ENCODE measurements at places on chromosomes 7 and 10.
A peak's percentile ranks its signal among the peaks of the same experiment; 100 is the strongest.

GRCh38 chr7:155850001-155850436 lies 37.8 kb upstream of the SHH start:
- no peak for DNase-seq

GRCh38 chr7:17709127-17709526 lies 231.2 kb downstream of the SNX13 start:
- DNase-seq = no peak

GRCh38 chr7:140196361-140197217 lies 19.8 kb upstream of the KDM7A start:
- DNase-seq = no peak

GRCh38 chr7:121337398-121337797 lies 8.6 kb downstream of the WNT16 start:
- no peak for DNase-seq

DNA sequence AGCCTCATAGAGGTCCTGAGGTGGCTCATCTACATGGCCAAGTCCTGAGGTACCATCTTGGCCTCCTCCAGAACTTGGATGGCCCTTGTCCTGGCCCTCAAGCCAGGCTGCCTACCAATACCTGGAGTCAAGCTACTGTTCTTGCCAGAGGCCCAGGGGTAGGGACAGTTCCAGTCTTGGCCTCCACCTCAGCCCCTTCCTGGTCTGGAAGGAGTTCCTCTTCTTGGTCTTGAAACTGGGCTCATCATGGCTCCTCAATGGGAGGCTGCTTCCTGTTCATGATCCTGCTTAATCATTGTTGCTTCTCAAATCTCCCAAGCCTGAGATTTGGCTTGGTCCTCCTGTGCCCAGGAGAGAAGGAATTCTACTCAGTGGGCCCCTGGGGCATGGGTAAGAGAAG lies 3.9 kb downstream of the HPS6 start:
- no peak for DNase-seq

- no peak for DNase-seq
Observed at GRCh38 chr7:67105377-67105776, 108.7 kb downstream of the TYW1 start.

- no peak for DNase-seq
Observed at GRCh38 chr7:103984050-103984449, 5.4 kb downstream of the RELN start.

GRCh38 chr7:128915271-128915819 lies 4.8 kb upstream of the KCP start:
- no peak for DNase-seq

GRCh38 chr7:138961159-138961558 lies 20.0 kb downstream of the KIAA1549 start:
- DNase-seq = no peak

DNA sequence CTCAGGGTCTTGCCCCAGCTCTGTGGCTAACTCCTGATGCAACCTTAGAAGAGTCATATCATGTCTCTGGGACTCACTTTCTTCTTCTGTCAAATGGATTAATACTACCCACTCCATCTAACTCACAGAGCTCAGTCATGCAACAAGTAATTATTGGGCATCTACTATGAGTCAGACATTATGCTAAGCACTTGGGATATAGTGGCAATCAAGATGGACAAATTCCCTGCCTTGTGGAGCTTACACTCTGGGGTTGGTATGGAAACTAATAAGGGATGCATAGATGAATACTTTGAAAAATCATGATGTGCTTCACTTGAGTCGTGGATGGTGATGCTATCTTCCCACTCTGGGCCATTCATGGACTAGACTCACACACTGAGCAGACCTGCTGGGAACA lies 88.9 kb downstream of the KCNMA1 start:
- no peak for DNase-seq

- no peak for DNase-seq
Observed at GRCh38 chr10:8615118-8615517, 560.6 kb downstream of the GATA3 start.

- no peak for DNase-seq
Observed at GRCh38 chr7:67711706-67712105, 715.1 kb downstream of the TYW1 start.

DNA sequence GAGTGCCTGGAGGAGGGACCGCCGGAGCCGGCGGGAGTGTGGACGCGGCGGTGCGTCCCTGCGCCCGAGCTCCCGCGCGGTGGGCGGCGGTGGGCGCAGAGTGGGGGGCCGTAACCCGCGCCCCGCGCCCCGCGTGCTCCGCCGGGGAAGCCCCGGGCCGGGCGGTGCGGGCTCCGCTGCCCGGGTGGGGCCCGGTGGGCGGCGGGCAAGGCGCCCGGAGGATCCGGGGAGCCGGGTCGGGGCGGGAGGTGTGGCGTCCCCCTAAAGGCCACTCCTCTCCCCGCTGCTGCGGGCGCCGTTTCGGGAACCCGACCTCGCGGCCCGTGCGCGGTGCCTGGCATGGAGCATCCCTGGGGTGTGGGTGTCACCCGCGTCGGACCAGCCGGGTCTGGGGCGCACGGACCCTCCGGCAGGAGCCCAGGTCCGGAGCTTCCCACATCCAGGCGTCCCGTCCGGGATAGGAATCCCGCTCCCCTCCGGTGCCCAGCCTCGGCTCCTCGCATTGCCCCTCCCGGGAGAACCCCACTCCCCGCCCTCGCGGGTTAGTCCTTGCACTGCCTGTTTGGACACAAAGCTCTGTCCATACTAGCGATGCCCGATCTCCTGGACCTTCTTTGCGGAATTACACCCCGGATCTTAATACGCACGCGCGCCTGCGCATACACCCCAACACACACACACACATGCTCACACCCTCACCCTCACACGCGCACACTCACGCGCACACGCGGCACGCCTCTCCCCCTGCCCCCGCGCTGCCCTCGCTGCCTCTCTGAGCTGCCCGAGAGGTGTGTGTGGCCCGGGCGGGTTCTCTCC lies 723 bp downstream of the MTURN start:
- DNase-seq = peak; percentile 20

DNA sequence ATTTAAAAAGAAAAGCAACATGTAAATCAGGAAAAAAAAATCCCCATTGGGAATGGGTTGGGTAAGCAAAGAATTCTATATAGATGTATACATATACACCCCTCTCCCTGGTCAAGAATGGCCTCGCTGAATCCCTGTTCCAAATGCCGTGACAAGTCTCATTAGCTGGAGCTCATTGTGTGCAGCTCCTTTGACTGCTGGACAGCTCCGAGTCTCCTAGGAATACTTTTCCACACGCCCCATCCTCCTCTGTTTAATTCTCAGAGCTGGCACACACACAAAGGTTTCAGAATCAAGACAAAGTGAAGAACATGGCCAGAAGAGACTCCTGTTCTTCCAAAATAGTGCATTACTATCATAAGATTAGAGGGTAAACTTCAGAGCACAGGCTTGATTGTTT lies 130.9 kb upstream of the MKLN1 start:
- DNase-seq = no peak

DNA sequence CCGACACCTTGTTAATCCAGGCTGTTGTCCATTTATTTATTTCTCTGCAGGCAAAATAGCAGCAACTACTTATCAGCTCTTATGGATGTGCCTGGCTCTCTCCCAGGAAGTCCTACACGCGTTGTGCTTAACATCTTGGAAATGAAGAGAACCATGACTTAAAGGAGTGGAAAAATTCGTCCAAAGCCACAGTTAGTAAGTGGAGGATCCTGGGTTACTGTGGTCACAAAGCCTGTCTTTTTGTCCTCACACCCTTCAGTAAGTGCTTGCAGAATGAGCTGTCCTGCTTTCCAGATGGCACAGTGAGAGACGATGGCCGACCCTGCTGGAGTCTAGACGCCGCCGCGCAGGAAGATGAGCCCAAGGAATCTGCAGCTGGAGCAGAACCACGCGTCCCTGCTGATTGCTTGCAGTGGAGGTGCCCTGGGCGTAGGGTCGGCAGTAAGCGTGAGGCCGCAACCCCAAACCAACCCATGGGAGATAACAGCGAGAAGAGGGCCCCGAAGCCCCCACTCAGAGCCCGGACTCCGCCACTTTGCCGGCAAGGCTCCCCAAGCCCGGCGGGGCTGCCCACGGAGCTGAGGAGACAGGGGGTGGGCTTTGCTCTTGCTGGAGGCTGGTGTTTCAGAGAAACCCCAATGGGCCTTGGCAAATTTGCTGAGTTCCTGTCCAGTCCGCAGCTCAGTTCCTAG lies 178.6 kb downstream of the CXCL12 start:
- no peak for DNase-seq

DNA sequence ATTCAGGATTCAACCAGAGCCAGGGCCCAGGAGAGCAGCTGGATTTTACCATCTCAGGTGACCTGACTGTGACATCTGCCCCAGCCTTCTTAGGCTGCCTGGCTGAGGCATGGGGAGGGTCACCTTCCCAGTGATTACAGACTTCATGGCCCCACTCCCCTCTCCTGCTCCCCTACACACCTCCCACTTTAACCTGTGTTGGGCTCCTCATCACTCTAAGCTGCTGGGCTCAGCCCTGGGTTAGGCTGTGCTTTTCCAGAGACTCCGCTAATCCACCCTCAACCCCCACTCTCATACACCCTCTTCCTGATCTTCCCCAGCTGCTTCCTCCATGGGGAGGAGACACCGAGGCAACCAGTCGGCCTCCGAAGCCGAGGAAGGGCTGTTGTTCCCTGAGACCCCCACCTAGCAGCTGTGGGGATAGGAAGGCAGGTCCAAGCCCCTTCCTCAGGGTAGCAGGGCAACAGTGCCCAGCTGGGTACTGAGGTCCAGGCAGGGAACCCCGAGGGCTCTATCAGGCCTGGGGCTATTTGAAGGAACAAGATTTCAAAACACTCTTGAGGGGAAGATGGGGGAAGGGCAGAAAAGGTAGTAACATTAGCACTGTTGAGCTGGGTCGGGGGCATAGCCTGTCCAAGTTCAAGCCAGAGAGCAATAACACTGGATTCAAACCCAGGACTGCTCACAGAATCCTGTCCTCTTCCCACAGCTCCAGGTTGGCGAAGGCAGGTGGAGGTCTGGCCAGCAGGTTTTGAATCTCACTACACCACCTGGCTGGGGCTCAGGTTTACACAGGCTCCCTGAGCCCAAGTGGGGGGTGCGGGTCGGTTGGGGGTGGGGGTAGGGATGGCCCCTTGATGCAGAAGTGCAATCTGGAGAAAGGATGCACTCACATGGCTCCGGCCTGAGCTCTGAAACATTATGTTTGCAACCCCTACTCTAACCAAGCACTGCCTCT lies 1.8 kb downstream of the IMPDH1 start:
- DNase-seq = no peak

- DNase-seq = no peak
Observed at GRCh38 chr7:12670743-12671520, 16.5 kb upstream of the ARL4A start.

GRCh38 chr10:118042827-118043242 lies 3.9 kb downstream of the RAB11FIP2 start:
- no peak for DNase-seq

DNA sequence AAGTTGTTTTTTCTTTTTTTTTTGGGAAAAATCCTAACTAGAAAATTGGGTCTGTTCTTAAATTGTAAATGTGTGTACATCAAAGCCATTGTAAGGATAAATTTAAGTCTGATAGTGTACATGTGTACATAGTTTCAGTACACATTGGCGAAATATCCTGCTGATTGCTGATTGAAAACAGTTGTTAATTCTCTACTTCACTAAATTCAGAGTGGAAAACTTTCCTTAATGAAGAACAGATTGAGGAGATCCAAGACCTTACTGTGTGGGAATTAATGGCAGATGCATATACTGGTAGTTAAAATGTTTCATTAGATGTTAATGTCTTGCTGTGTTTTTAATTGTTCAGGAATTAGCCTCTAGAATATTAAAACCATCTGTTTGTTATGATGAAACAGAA lies 506.0 kb downstream of the AUTS2 start:
- no peak for DNase-seq

DNA sequence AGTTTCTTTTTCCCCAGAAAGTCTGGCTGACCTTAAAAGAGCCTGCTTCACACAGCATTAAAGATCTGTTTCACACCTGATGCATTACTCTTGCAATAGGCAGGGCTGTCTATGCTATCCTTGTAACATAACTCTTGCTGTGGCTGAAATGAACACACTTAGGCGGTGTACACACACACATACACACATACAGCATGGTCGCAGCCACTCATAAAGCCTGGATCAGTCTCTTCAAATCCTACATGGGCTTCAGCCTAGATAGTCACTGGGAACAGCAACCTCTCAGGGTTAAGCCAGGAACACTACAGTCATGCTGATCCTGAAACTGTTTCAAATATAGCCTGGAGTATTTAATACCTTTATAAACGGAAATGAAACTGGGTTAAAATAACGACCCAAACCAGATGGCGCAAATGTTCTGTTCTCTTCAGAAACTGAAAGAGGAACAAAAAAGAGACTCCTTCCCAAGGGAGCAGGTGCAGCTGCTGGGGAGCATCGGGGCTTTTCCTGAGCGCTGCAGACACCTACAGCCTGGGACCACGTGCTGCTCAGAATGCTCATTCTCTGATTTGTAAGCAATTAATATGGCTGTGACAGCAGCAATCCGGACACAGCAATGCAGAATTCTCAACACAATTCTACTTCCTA lies 61.0 kb upstream of the SFMBT2 start:
- DNase-seq = no peak

GRCh38 chr7:134602881-134603451 lies 43.7 kb upstream of the BPGM start:
- DNase-seq = no peak

DNA sequence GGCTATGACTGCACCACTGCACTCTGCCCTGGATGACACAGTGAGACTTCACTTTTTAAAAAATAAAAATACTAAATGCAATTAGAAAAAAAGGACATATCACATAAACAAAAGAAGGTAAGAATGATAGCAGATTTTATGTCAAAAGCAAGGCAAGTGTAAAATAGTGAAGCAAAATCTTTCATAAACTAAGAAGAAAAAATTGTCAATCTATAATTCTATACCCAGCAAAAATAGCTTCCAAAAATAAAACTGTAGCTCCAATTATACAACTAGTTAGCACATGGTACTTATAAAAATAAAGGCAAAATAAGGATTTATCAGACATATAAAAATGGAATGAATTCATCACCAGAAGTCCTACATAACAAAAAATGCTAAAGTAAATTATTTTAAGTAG lies 85.4 kb upstream of the SVIL start:
- no peak for DNase-seq

DNA sequence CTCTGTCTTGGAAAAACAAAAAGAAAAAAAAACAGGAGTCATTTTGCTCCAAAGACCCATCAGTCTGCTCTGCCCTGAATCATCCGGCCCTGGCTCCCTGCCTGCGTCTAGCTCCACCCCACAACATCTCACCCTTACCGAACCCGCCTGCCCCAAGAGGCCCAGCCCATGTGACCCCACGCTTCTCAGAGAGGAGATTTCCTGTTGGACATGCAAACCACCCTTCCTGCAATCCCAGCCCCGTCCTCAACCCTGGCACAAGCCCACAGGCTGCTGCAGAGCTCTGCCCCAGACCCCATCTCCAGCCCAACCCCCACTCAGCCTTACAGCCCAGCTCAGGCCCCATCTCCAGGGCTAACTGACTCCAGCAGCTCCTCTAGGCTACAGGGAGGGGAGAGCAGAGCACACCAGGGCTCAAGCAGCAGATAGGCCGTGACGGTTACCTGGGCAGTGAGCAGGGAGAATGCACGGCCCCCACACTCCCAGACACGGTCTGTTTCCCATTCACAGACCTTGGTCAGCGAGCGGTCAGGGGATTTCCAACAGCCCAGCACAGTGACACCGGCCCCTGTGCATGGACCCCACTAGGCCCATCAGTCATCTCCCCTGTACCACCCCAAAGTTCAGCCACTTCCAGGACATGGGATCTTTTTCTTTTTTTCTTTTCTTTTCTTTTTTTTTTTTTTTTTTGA lies 69.9 kb upstream of the GTF2I start:
- DNase-seq = no peak
